ENCODE measurements at places on chromosomes 6 and 20.

- no peak for DNase-seq
Measured at GRCh38 chr6:47485083-47485482, 7.5 kb downstream of the CD2AP start.

GRCh38 chr20:8711501-8711900 is 357.4 kb upstream of the PLCB4 start:
- no peak for DNase-seq

DNA sequence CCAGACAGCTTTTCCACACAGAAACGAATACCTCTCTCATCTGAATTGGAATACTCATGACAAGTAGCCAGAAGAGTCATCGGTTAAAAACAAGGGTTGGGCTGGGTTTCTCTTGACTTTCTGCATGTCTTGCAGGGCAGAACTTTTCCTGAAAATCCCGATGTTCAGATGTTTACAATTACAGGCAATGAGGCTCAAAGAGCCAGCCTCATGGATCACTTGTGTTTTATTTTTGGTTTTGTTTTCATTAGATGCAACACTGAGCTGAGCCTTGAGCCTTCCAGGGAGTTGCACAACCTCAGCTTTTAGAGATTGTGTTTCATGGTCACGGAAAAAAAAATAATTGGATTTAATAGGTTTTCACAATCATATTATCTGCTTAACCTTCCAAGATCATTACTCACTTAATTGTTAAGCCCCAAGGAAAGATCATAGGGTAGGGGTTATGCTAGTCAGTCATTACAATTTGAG is 288.1 kb upstream of the PRDM1 start:
- peak; percentile 47 for DNase-seq

DNA sequence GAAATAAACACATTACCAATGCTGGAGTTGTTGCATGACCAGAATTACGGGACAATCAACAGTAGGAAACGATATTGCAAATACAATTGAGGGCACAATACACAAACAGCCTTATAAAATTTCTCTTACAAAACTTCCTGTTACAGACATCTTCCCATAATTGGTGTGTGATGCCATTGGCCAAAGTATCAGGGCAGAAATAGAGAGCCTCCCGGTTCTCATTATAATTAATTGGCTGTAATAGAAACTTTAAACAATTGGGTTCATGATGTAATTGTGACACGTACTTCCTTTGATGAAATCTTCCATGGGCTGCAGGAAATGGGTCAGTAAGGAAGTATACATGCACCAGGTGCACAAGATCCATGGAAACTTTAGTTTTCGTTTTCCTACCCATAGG is 40.3 kb upstream of the RALGAPA2 start:
- no peak for DNase-seq

DNA sequence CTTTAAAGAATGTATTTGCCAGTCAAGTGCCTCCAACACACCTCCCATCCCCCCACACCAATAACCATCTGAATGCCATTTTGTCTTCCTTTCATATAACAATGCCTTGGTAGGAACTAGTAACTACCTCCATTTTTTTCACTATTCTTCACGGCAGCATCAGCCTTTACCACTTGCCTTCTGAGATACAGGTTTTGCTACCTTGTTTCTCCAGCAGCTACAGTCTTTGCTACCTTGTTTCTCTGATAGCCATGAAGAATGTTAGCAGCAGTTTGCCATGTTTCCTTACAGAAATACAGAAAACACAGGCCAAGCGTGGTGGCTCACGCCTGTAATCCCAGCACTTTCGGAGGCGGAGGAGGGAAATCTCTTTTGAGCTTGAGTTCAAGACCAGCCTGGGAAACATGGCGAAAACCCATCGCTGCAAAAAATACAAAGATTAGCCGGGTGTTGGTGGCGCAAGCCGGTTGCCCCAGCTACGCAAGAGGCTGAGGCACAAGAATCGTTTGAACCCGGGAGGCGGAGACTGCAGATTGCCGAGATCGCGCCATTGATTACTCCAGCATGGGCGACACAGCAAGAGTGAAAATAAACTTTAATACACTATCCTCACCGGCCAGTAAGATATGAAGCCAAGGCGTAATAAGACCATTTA is 100.9 kb downstream of the HFE start:
- DNase-seq, result peak; percentile 29
